Temporal lobe (tissue), 4 donors: ENCODE measurements at places on chromosomes 11 and 22. TPM values are rescaled to one million over a fixed set of nuclear protein-coding genes. Genes with fewer than 3 reads are reported as not detected.

Gene MACROD1
- total RNA-seq: 12.0 TPM

Gene DRD2
- 0.25 TPM for total RNA-seq

Gene OR5I1
- not detected for total RNA-seq

Gene LINC01488
- total RNA-seq: not detected

Gene OR51B2
- total RNA-seq: 0.49 TPM

Gene PYGM
- total RNA-seq: 1.5 TPM

Gene HTR3A
- total RNA-seq: 0.74 TPM
